CD8-positive, alpha-beta memory T cell (primary cell): ENCODE measurements at places on chromosomes 13 and 19. TPM values are rescaled to one million over a fixed set of nuclear protein-coding genes. Genes with fewer than 3 reads are reported as not detected.

YJEFN3 gene
- 7.5 TPM for total RNA-seq

HIF3A gene
- total RNA-seq: not detected

TMEM161A gene
- 30.6 TPM for total RNA-seq

ONECUT3 gene
- total RNA-seq: not detected

DNA sequence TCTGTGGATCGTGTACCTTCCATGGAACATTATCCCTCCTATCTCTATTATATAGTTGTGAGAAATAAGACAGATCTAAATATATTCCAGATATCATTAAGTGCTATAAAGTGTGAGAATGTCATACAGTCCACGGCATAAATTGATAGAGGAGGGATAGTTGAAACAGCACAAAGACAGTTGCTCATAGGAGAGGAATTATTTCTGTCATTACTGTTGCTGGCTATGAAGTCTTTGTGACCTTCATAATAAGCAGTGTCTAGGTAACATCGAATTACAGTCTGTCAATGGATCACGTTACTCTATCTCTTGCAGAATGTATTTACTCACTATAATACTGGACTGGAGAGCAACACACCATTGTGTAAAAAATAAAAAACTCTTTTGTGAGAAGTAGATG lies 671.5 kb upstream of the PCDH20 start:
- DNase-seq: no peak
- H3K27me3 ChIP-seq: no peaks in the 10 kb centered on the region
- H3K36me3 ChIP-seq: no peaks in the 10 kb centered on the region
- H3K4me3 ChIP-seq: no peak overlapping the region
- H3K27ac ChIP-seq: no peak overlapping the region
- H3K4me1 ChIP-seq: no peaks in the 10 kb centered on the region

- no peak overlapping the region for H3K27ac ChIP-seq
- H3K4me1 ChIP-seq: no peaks in the 10 kb centered on the region
- H3K4me3 ChIP-seq: no peak overlapping the region
- H3K36me3 ChIP-seq: no peaks in the 10 kb centered on the region
- DNase-seq: no peak
- no peaks in the 10 kb centered on the region for H3K27me3 ChIP-seq
These were observed 39.1 kb upstream of the SLC7A9 start for GRCh38 chr19:32908641-32909190.

GRCh38 chr13:46119883-46120614 lies 15.2 kb upstream of the CPB2 start:
- H3K27me3 ChIP-seq: no peaks in the 10 kb centered on the region
- no peak for DNase-seq
- H3K4me1 ChIP-seq: peaks cover 25% of the 10 kb centered on the region
- no peak overlapping the region for H3K27ac ChIP-seq
- no peak overlapping the region for H3K4me3 ChIP-seq

- H3K27ac ChIP-seq: peak overlapping the region; percentile 54
- H3K4me3 ChIP-seq: peak overlapping the region; percentile 39
- no peaks in the 10 kb centered on the region for H3K36me3 ChIP-seq
- H3K27me3 ChIP-seq: no peaks in the 10 kb centered on the region
- no peak for DNase-seq
These were observed 28.4 kb downstream of the ZNF844 start for GRCh38 chr19:12092956-12093355.

GRCh38 chr13:106113796-106114195 lies 421.7 kb downstream of the EFNB2 start:
- H3K36me3 ChIP-seq: no peaks in the 10 kb centered on the region
- H3K4me1 ChIP-seq: no peaks in the 10 kb centered on the region
- no peak for DNase-seq
- H3K4me3 ChIP-seq: no peak overlapping the region
- H3K27ac ChIP-seq: no peak overlapping the region

GRCh38 chr13:31209172-31209840 lies 9.5 kb downstream of the B3GLCT start:
- no peak overlapping the region for H3K4me3 ChIP-seq
- H3K4me1 ChIP-seq: no peaks in the 10 kb centered on the region
- H3K27me3 ChIP-seq: no peaks in the 10 kb centered on the region
- peak; percentile 25 for DNase-seq
- H3K36me3 ChIP-seq: no peaks in the 10 kb centered on the region

- no peaks in the 10 kb centered on the region for H3K27me3 ChIP-seq
- no peak overlapping the region for H3K27ac ChIP-seq
- no peaks in the 10 kb centered on the region for H3K36me3 ChIP-seq
- H3K4me1 ChIP-seq: peaks cover 6% of the 10 kb centered on the region
- H3K4me3 ChIP-seq: no peak overlapping the region
- no peak for DNase-seq
These were observed 54.0 kb downstream of the SPATA13 start for GRCh38 chr13:24214528-24214927.

DNA sequence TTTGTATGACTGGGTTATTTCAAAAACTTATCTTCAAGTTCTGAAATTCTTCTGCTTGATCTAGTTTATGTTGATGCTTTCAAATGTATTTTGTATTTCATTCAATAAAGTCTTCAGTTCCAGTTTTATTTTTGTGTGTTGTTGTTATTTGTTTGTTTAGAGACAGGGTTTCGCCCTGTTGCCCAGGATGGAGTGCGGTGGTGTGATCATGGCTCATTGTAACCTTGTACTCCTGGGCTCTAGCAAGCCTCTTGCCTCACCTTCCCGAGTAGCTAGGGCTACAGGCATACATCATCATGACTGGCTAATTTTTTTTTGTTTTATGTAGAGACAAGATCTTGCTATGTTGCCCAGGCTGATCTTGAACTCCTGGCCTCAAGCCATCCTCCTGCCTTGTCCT lies 40.3 kb upstream of the ARHGEF7 start:
- no peaks in the 10 kb centered on the region for H3K27me3 ChIP-seq
- DNase-seq: no peak
- no peak overlapping the region for H3K27ac ChIP-seq
- no peak overlapping the region for H3K4me3 ChIP-seq
- H3K4me1 ChIP-seq: no peaks in the 10 kb centered on the region
- H3K36me3 ChIP-seq: no peaks in the 10 kb centered on the region
